Activated T-cell treated with anti-CD3 and anti-CD28 coated beads, Interleukin-2, amount 50 U/mL, for 4 hours (primary cell): ENCODE measurements at places on chromosomes 2 and 18. TPM values are rescaled to one million over a fixed set of nuclear protein-coding genes. Genes with fewer than 3 reads are reported as not detected.

Gene ERBB4
- total RNA-seq: not detected

Gene AKAIN1
- total RNA-seq: not detected

Gene LRRC30
- total RNA-seq: not detected

Gene ERICH2
- total RNA-seq: not detected

Gene NFATC1
- total RNA-seq: 80.8 TPM

Gene MEIS1
- total RNA-seq: 0.53 TPM

Gene SP140
- 43.9 TPM for total RNA-seq

Gene ANKRD36C
- total RNA-seq: 18.5 TPM

Gene CELF4
- not detected for total RNA-seq

Gene GBX2
- not detected for total RNA-seq

Gene RAB17
- not detected for total RNA-seq

Gene CPO
- not detected for total RNA-seq

Gene PDCD1
- 77.3 TPM for total RNA-seq

Gene GREB1L
- not detected for total RNA-seq

Gene SCG2
- not detected for total RNA-seq

Gene DAW1
- not detected for total RNA-seq

Gene SPATA3
- not detected for total RNA-seq

Gene PFN4
- total RNA-seq: not detected

Gene CNGA3
- total RNA-seq: not detected

Gene ZSWIM2
- not detected for total RNA-seq

Gene LONRF2
- total RNA-seq: 0.05 TPM

Gene TRIM43
- not detected for total RNA-seq

Gene ZNF804A
- total RNA-seq: not detected

Gene ECEL1
- 0.20 TPM for total RNA-seq

Gene MRPS5
- 71.8 TPM for total RNA-seq

Gene IL36RN
- 3.9 TPM for total RNA-seq

Gene ETAA1
- 10.4 TPM for total RNA-seq

Gene CAPN10
- 38.2 TPM for total RNA-seq

Gene REG1B
- 1.7 TPM for total RNA-seq

Gene ANO7
- 0.63 TPM for total RNA-seq

Gene CDK15
- not detected for total RNA-seq

Gene MZT2A
- total RNA-seq: 115 TPM

Gene SLC30A3
- 0.18 TPM for total RNA-seq

Gene GKN1
- not detected for total RNA-seq

Gene NCKAP1
- 8.3 TPM for total RNA-seq

Gene GMPPA
- 36.8 TPM for total RNA-seq

Gene CNTNAP5
- not detected for total RNA-seq

Gene CTAGE1
- total RNA-seq: not detected

Gene LTBP1
- total RNA-seq: 0.33 TPM

Gene PREB
- total RNA-seq: 119 TPM

Gene TCF7L1
- 0.11 TPM for total RNA-seq

Gene SERPINB11
- total RNA-seq: not detected

Gene FN1
- 3.0 TPM for total RNA-seq

Gene PER2
- 25.4 TPM for total RNA-seq

Gene CCBE1
- total RNA-seq: not detected

Gene SLC39A6
- total RNA-seq: 40.1 TPM

Gene IL1A
- 4.3 TPM for total RNA-seq

Gene PRPF40A
- 179 TPM for total RNA-seq

Gene HOXD12
- total RNA-seq: not detected

Gene NEURL3
- total RNA-seq: not detected

Gene MSGN1
- total RNA-seq: not detected

Gene RESP18
- not detected for total RNA-seq

Gene EFHD1
- 0.35 TPM for total RNA-seq

Gene SIX3
- 0.11 TPM for total RNA-seq

Gene SKOR2
- not detected for total RNA-seq

Gene TRIP12
- total RNA-seq: 227 TPM

Gene POTEI
- not detected for total RNA-seq

Gene KRCC1
- 6.6 TPM for total RNA-seq
